ENCODE measurements at places on chromosomes 3 and 15. TPM values are rescaled to one million over a fixed set of nuclear protein-coding genes. Genes with fewer than 3 reads are reported as not detected.

GMPPB gene
- 59.5 TPM for total RNA-seq

KIF15 gene
- total RNA-seq, result 0.19 TPM

LRRC31 gene
- total RNA-seq, result not detected

GASK1A gene
- total RNA-seq, result not detected

DNA sequence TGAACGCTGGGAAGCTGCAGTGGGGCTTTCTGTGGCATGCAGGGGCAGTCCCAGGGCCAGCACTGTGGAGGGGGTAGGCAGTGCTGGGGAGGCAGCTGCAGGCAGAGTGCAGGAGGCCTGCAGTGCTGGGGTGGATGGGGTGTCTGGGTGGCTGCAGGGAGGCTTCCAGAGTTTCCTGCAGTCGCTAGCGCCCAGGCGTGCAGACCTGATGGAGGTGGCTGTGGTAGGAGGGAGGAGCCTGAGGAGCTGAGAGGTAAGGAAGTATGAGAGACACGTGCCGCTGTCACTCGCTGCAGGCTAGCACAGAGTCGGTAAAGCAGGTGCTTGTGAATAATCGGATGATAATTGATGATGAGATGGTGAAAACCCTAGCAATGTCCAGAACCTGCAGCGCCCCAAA, 16.3 kb downstream of the SYNM start:
- no peaks in the 10 kb centered on the region for H3K36me3 ChIP-seq
- no peak for DNase-seq
- no peak overlapping the region for H3K27ac ChIP-seq
- H3K4me1 ChIP-seq, result no peaks in the 10 kb centered on the region

- H3K36me3 ChIP-seq, result no peaks in the 10 kb centered on the region
- DNase-seq, result no peak
- no peaks in the 10 kb centered on the region for H3K4me1 ChIP-seq
- no peak overlapping the region for H3K4me3 ChIP-seq
These were observed 643.2 kb downstream of the SQOR start for GRCh38 chr15:46278062-46278461.

DNA sequence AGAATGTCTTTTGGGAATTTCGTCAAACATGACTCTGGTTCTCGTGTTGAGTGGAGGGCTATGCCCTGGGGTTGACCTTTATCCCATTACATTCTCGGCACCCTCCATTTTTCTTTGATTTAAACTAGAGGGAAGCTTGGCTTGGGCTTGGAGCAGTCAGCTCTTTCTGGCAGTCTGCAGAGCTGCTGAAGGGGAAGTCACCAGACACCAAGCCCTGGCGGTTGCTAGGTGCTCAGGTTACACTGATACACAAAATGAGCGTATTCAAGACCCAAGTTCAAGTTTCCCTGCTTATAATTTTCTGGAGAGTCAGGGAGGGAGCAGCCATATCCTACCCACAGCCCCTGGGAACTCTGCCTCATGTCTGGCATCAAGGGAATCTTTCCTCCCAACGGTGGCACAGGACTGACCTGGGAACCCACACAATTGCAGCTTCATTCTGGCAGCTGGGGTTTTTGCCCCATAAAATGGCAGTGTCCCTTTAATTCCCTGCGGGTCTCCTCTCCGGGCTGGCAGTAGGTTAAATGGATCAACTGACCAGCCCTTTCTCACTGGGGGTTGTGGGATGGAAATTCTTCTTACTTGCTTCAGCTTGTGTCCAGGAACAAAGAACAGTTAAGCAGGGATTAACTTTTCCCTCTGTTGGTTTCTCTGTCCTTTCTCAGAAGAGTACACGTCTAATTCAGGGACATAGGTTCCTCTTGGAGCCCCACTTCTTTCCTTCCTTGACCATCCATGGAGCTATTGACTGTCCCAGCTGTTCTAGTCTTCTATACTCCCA, 110.0 kb upstream of the DLG1 start:
- no peaks in the 10 kb centered on the region for H3K36me3 ChIP-seq
- H3K27ac ChIP-seq, result no peak overlapping the region
- DNase-seq, result no peak

GRCh38 chr15:68440136-68440535, 8.2 kb upstream of the ITGA11 start:
- DNase-seq, result no peak
- no peaks in the 10 kb centered on the region for H3K4me1 ChIP-seq
- H3K27me3 ChIP-seq, result no peaks in the 10 kb centered on the region
- no peak overlapping the region for H3K4me3 ChIP-seq
- H3K27ac ChIP-seq, result no peak overlapping the region

DNA sequence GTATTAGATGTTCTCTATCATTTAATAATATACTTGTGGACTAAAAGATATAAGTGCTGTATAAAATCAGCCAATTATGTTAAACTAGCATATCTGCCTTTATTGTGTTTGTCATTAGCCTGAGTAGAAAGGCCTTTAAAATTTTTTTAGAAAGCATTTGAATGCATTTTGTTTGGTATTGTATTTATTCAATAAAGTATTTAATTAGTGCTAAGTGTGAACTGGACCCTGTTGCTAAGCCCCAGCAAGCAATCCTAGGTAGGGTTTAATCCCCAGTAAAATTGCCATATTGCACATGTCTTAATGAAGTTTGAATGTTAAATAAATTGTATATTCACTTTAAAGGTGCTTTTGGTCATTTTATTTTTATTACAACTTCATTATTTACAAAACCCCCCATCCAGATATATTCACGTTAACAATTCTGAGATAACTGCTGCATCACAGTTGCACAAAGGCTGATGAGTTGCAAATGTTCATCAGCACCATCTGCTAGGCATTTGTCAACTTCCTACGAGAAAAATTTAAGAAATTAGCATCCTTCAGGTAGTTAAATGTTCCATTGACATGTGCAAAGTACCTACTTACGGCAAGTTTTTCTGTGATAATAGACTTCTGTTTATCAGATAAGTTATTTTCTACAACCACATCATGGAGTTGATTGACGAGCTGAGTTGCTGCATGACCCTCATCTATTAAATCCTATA, 6.3 kb downstream of the EIF4A2 start:
- H3K4me1 ChIP-seq, result peaks cover 50% of the 10 kb centered on the region
- DNase-seq, result no peak
- no peak overlapping the region for H3K27ac ChIP-seq
- peaks cover 60% of the 10 kb centered on the region for H3K36me3 ChIP-seq
- H3K4me3 ChIP-seq, result no peak overlapping the region

GRCh38 chr3:54173371-54173770, 51.0 kb downstream of the CACNA2D3 start:
- H3K27ac ChIP-seq, result no peak overlapping the region
- H3K36me3 ChIP-seq, result no peaks in the 10 kb centered on the region
- no peaks in the 10 kb centered on the region for H3K4me1 ChIP-seq
- no peaks in the 10 kb centered on the region for H3K27me3 ChIP-seq
- no peak overlapping the region for H3K4me3 ChIP-seq
